ENCODE measurements at places on chromosomes 7 and 10.

DNA sequence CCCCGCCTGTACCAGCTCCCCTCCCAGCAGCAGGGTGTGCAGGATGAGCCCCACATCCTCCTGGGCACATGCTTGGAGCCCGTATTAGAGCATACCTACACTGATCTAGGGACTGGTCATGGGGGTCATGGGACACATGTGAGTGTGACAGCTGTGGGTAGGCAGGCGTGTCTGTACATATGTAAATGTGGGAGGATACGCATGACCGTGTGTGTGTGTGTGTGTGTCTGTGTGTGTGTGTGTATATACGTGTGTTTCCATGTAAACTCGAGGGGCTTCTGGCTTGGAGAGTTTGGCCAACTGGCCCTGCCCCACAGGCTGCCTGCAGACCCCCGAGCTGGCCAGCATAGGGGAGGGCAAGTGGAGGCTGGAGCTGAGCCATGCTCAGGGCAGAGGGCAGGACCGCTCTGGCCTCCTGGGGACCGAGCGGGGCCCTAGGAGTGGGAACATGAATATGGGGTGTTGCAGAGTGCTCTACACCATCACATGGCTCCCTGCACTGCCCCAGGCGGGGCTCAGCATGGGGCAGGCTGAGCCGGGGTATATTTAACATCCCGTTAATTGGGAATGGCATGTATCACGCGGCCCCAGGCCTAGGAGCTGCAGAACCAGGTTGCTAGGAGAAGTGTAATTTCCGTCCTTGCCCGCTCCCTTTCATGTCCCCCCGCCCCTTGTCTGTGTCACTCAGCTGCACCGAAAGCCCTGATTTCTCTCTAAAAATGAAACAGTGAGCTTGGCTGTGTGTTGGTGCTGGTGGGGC is 152.7 kb upstream of the PCBD1 start:
- no peak for DNase-seq

GRCh38 chr7:2116989-2117591 is 115.7 kb downstream of the MAD1L1 start:
- DNase-seq: no peak

DNA sequence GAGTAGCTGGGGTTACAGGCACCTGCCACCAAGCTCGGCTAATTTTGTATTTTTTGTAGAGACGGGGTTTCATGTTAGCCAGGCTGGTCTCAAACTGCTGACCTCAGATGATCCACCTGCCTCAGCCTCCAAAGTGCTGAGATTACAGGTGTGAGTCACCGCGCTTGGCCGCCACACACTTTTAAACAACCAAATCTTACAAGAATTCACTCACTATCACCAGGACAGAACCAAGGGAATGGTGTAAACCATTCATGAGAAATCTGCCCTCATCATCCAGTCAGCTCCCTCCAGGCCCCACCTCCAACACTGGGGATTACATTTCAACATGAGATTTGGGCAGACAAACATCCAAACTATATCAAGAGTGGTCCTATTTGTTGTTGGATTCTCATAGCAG is 43.6 kb downstream of the MGAM start:
- no peak for DNase-seq

DNA sequence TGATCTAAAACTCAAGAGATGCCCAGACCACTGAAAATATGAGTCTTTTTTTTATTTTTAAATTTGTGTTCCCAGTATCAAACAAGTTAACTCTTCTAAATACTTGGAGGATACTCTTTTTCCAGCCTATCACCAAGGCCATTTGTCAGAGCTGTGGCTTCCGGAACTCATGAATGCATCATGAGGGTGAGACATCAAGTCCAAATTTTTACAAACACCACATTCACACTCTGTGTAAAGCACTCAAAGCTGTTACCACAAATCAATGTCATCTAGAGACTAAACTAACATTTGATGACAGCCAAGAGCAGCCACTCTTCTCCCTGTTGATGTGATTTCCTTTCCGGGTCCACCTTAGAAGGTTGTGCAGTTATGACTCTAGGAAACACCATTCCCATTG is 43.8 kb upstream of the ARID5B start:
- DNase-seq: no peak

- DNase-seq: no peak
These were observed 103.4 kb downstream of the EVX1 start for GRCh38 chr7:27345997-27346396.

GRCh38 chr7:103150192-103150591 is 1.3 kb upstream of the NAPEPLD start:
- DNase-seq: no peak

DNA sequence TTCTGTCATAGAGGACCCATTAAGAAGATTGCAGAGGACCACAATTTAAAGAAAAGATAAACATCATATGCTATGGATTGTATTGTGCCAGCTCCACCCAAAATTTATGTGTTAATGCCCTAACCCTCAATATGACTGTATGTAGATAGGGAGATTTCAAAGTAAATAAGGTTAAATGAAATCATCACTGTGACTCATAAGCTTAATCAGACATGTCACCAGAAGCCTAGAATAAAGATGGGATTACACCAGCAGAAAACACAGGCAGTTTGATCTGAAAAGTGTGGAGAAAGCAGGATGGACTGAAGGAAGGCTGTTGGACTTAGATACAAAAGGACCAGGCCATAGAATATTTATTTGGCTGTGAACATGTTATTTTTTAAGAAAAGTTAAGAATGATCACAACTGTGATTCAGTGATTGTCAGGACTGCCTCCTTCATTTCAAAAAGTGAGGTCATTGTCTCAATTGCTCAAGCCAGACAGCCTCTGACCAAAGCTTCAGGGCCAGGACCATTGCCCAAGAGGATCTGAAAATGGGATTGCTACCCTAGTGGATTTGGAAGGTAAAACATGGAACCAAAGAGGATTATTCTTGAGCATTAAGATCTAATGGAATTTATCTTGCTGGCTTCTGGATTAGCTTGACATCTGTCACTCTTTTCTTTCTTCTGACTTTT is 270.8 kb upstream of the POM121L12 start:
- DNase-seq: no peak

GRCh38 chr7:137669706-137670105 is 177.1 kb downstream of the DGKI start:
- DNase-seq: no peak

GRCh38 chr7:81430761-81431160 is 339.1 kb downstream of the HGF start:
- DNase-seq: no peak

- no peak for DNase-seq
These were observed 95.6 kb downstream of the ST7 start for GRCh38 chr7:117048882-117049281.

- no peak for DNase-seq
These were observed 52.0 kb downstream of the GRB10 start for GRCh38 chr7:50730446-50731400.

DNA sequence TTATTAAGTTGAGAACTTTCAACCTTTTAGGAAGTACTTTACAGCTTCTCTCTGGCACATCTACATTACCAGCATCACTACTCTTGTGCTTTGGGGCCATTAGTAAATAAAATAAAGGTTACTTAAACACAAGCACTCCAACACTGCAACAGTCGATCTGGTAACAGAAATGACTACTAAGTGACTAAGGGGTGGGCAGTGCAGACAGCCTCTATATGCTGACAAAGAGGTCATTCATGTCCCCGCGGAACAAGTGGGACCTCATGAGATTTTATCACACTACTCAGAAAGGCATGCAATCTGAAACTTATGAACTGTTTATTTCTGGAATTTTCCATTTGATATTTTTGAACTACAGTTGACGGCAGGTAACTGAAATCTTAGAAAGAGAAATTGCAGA is 111.3 kb upstream of the DNAJB12 start:
- no peak for DNase-seq

- DNase-seq: no peak
These were observed 25.5 kb downstream of the GTF2IRD1 start for GRCh38 chr7:74479066-74479781.

DNA sequence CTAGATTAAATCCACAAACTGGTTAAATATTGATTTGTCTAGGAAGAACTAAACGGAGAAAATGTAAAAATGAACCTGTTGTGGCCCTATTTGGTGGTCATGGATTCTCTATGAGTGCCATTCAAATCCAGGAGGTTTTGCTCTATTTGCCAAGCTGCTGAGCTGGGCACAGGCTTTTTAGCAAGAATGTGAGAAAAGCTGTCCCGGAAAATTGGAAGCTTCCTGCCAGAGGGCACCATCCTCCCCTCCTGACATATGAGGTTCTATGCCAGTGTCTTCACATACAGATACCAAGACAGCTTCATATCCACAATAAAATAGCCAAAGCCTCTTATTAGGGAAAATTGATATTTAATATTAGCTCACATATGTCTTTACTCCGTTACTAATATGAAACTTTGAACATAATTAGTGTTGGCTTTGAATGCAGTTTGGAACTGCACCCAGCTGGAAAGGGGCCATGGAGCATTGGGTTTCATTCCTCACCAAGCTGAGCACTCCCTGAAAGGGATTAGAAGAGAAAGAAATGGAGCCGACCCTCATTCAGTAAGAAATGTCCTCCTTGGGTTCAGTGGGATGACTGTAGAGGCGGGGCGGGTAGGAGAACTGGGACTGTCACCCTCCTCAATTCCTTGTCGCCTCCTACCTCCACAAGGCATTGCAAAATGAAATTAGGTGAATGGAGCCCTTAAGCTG is 47.8 kb downstream of the NRCAM start:
- no peak for DNase-seq

DNA sequence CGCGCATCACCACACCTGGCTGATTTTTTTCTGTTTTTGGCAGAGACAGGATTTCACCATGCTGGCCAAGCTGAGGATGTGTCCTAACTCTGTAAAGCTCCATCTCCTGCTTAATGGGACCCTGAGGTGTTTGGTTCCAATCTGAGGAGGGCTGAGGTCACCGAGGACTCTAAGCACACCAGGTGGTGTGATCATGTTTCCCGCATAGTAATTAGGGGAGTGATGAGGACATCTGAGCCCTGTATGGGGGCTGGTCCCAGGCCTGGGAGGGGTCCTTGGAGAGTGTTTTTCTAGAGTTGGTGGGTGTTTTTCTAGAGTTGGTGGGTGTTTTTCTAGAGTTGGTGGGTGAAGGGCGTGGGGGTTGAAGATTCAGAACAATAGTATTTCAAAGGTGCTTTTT is 3.0 kb upstream of the ABHD11 start:
- DNase-seq: no peak

GRCh38 chr10:113128450-113129070 is 178.5 kb downstream of the TCF7L2 start:
- no peak for DNase-seq

GRCh38 chr10:124992462-124993344 is 50.8 kb downstream of the ZRANB1 start:
- DNase-seq: no peak

- peak; percentile 68 for DNase-seq
These were observed 962 bp upstream of the SLC26A4 start for GRCh38 chr7:107659666-107660065.

GRCh38 chr7:43137811-43138210 is 25.4 kb downstream of the HECW1 start:
- no peak for DNase-seq

GRCh38 chr7:127589896-127590295 is 1.7 kb downstream of the ARF5 start:
- DNase-seq: no peak

DNA sequence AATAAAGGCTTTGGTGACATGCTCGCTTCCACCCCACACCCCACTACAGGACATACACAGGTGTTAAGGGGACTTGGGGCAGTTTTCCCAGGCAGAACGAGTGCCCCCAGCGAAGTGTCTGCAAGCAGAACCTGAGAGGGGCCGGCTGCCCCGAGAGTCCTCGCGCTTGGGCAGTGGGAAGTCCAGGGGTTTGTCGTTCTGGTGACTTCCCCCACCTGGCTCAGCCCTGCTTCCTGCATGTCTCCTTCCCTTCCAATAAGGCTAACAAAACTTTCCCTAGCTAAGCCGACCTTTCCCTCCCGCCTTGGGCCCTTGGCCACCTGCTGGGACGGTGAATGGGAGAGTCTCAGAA is 916 bp downstream of the VWA2 start:
- DNase-seq: no peak

All from activated CD4-positive, alpha-beta T cell treated with anti-CD3 and anti-CD28 coated beads, Interleukin-2, amount 50 U/mL, for 24 hours (primary cell).